Cardiac septum (tissue), 1 donor: ENCODE measurements at places on chromosomes 12 and 14. TPM values are rescaled to one million over a fixed set of nuclear protein-coding genes. Genes with fewer than 3 reads are reported as not detected.
A peak's percentile ranks its signal among the peaks of the same experiment; 100 is the strongest.

- no peak for DNase-seq
Measured at GRCh38 chr12:117334051-117334450, 27.4 kb downstream of the NOS1 start.

The PRH2 gene
- not detected for total RNA-seq

The FLRT2 gene
- total RNA-seq: 6.3 TPM

- no peak for DNase-seq
Measured at GRCh38 chr14:26261368-26262122, 336.3 kb downstream of the NOVA1 start.

The ARPC3 gene
- 102 TPM for total RNA-seq

DNA sequence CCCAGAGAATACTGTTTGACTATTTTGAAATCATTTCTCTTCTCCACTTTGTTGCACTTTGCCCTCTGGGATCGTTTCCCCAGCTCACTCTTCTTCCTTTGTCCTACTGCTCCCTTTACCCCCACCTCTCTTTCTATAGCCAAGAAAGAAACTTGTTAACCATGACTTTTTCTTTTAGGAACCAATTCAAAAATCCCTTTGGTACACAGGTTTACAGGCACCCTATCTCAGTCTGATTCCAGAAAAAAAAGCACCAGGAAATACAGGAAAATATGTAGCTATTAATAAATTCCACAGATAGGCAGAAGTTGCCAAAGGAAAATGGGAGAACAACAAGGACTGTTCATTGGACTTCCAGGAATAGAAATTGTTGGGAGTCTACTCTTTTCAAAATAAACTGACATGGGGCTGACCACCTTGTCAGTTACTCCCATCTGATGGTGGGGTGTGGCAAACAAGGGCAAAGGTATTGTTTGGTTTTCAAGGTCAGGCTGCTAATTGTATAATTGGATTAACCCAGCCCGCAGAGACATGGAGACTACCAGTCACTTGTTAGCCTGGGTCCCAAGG, 82.4 kb downstream of the CRADD start:
- DNase-seq: no peak

The NELL2 gene
- 1.3 TPM for total RNA-seq

The IL22 gene
- not detected for total RNA-seq

- no peak for DNase-seq
Measured at GRCh38 chr14:94346841-94347240, 23.7 kb upstream of the SERPINA6 start.

- DNase-seq: no peak
Measured at GRCh38 chr14:54935958-54936357, 33.3 kb upstream of the GCH1 start.

DNA sequence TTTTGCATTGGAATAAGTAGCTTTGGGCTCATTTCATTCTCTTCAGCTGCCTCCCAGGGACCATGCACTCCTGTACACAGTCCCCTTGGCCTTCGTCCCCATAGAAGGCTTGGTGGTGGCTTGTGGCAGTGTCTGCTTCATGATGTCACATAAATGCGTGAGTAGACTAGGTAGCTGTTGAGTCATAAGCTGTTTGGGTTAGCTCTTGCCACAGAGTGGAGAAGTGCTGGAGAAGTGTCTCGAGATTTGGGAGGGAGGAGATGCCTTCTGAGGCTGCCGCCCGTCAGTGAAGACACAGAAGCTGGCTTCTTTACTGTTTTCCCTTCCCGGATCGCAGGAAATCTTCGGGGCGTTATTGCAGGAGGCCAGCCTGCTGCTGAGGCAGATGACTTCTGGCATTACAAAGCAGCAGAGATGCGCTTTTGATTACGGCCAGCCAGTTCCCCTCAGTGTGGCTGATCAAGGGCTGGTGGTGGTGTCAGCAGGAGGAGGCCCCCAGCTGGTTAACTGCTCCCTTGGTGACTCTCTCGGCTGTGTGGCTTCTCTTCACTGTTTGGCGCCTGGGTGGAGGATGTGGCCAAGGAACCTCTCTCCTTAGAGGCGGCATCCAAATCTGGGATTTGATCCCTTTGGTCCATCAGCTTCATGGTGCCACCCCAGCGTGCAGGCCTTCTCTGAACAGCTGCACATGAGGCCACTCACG, 67.6 kb downstream of the AACS start:
- no peak for DNase-seq

The SLC41A2 gene
- total RNA-seq: 6.8 TPM

DNA sequence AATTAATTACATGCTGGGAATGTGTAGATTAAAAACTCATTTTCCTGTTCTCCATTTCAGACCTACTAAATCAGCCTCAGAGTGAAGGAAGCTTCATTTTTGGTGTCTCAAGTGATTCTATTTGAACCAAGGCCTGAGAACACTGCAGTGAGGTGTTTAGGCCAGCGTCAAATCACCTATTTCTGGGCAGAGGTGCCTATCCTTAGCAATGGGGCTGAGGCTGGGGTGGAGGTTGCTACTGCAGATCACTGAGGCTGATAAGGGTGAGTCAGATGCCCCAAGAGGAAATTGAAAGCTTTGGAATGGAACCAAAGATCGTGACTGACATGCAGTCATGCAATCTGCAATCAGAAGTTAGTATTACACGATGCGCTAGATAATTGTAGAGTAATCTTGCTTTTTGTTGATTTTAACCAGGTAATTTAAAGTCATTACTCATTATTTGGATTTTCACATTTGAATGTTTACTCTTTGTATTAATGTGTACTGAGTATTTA, 4.4 kb downstream of the TXNRD1 start:
- no peak for DNase-seq

GRCh38 chr12:4107911-4108697, 165.5 kb upstream of the CCND2 start:
- DNase-seq: no peak

The KRT5 gene
- total RNA-seq: not detected

GRCh38 chr12:4240161-4240783, 33.3 kb upstream of the CCND2 start:
- no peak for DNase-seq

- DNase-seq: no peak
Measured at GRCh38 chr12:27061317-27061716, 21.1 kb downstream of the C12orf71 start.

GRCh38 chr12:42017051-42017450, 127.6 kb downstream of the GXYLT1 start:
- no peak for DNase-seq

- DNase-seq: peak; percentile 73
Measured at GRCh38 chr12:14885718-14886221, at the start of gene MGP. Gene MGP, minus strand, starts transcription at chr12:14885854. Its CDS starts 63 bp downstream, at chr12:14885791.

- DNase-seq: no peak
Measured at GRCh38 chr14:53493860-53494259, 340.7 kb upstream of the DDHD1 start.
